ENCODE measurements at places on chromosomes 2 and 18. TPM values are rescaled to one million over a fixed set of nuclear protein-coding genes. Genes with fewer than 3 reads are reported as not detected.

- DNase-seq = no peak
Measured at GRCh38 chr2:160575368-160575767, 81.8 kb upstream of the RBMS1 start.

- DNase-seq = no peak
Measured at GRCh38 chr2:189231719-189232323, 52.3 kb upstream of the COL5A2 start.

GRCh38 chr2:240719676-240720545 is 28.2 kb downstream of the AQP12A start:
- no peak for DNase-seq

BOLL gene
- not detected for total RNA-seq

All from left ventricle myocardium inferior (tissue), 1 donor.